HS-27A (cell line): ENCODE measurements at places on chromosomes 16 and 17.

- DNase-seq: no peak
These were observed 628 bp upstream of the BLMH start for GRCh38 chr17:30292286-30292858.

DNA sequence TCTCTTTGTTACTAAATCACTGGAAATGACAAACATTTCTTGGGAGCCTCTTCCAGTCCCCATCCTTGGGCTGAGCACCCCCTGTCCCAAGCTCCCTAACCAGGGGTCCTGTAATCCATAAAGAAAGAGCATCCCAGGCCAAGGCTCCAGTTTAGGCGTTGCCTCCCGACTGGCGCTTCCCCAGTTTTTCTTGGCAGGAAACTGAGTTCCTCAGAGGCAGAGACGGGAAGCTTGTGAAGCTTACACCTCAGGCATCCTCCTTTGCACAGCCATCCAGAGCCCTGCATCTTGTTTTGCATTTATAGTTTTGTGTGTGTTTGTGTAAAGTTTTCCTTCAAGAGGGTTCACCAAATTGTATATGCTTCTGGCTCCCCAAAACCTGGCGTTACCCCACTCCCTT lies 7.1 kb downstream of the COPZ2 start:
- no peak for DNase-seq

DNA sequence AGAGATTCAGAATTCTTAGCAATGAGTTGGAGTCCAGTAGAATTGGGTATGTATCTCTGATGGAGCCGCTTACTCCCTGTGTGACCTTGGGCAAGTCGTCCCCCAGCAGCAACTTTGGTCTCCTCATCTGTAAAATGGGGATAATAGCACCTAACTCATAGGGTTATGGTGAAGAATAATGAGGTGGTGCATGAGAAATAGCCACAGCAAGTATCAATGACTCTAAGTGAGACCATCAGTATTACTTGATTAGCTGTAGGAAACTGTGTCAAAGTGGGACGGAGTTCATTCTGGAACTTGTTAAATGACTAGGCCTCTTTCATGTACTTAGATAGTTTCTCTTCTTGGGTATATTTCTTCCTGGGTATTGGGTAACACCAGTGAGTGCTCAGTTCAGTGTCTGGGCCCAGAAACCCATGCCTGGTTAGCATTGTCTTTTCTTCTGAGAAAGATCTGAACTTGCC lies 6.4 kb downstream of the PRKCB start:
- no peak for DNase-seq

DNA sequence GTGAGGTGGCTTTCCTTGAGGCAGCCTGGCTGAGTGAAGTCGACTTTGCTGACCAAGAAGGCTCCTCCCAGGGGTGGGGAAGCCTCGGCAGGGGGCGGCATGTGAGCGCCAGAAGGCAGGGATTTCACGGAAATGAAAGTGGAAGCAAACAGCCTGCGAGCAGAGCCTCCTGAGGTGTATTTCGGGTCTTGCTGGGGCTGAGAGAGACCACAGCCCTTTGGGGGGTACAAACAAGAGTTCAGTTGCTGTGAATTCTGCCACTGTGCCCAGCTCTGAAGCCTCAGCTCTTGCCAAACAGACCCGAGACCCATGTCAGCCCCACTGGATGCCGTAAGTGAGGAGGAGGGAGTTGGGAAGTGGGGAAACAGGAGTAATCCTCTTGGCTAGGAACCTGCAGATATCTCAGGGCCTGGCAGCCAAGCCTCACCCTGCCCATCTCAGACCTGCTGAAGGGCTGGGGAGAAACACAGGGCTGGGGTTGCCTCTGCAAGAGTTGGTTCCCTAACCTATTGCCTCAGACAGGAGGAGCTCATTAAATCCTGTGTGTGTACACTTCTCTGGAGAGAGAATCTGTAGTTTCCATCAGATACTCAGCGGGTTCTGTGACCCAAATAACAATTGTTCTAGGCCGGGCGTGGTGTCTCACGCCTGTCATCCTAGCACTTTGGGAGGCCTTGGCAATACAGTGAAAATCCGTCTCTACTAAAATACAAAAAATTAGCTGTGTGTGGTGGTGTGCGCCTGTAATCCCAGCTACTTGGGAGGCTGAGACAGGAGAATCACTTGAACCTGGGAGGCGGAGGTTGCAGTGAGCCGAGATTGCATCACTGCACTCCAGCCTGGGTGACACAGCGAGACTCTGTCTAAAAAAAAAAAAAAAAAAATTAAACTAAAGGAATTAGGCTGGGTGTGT lies at the start of gene IFI35:
TSS of gene IFI35 (plus strand) at position 146 of the 913 bp plus-strand sequence. CDS start at position 310, 164 bp downstream.
- no peak for DNase-seq

- no peak for DNase-seq
These were observed 29.7 kb downstream of the CUEDC1 start for GRCh38 chr17:57925361-57925990.

DNA sequence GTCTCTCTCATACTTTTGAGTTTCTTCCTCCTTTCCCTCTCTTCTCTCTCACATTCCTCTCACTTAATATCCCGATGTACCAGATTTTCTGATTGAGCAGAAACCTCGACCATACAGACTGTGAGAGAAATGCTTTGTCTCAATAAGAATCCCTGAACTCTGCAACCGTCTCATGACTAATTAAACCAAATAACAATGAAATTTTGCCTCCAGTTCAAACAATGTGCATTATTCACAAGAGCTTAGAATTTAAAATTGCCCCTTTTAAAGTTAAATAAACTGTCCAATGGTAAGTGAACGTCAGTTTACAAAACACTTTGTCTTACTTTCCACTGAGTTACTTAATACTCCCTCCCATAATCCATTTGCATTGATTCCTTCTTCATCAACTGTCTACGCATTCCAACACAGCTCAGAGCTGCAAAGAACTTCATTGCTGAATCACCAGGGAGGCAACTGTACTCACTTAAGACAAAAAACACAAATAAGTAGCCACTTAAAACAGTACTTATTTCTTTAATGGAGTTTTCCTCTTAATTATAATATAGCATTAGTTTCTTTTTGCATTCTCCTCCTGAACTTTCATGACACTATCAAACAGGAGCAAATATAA lies 4.9 kb downstream of the CDH11 start:
- DNase-seq: no peak

GRCh38 chr17:67639555-67639954 lies 78.2 kb upstream of the NOL11 start:
- DNase-seq: no peak

DNA sequence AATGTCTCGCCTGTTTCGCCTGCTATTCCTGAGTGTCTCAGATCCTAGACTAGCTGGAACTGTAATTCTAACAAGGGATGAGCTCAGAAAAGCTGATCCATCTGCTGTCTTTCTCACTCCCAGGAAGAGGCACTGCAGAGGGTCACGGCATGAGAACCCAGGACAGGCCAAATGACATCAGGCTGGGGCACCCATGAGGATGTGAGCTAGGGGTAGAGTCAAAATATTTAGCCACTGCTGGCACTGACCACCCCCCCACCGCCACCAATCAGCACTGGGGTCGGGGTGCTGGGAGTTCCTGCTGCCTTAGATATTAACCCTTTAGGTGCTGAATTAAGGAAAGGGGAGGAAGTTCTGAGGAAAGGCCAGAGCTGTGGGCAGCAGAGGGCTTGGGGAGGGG lies 112.4 kb downstream of the IRX3 start:
- DNase-seq: no peak

GRCh38 chr16:81754858-81755257 lies 24.2 kb upstream of the PLCG2 start:
- no peak for DNase-seq

DNA sequence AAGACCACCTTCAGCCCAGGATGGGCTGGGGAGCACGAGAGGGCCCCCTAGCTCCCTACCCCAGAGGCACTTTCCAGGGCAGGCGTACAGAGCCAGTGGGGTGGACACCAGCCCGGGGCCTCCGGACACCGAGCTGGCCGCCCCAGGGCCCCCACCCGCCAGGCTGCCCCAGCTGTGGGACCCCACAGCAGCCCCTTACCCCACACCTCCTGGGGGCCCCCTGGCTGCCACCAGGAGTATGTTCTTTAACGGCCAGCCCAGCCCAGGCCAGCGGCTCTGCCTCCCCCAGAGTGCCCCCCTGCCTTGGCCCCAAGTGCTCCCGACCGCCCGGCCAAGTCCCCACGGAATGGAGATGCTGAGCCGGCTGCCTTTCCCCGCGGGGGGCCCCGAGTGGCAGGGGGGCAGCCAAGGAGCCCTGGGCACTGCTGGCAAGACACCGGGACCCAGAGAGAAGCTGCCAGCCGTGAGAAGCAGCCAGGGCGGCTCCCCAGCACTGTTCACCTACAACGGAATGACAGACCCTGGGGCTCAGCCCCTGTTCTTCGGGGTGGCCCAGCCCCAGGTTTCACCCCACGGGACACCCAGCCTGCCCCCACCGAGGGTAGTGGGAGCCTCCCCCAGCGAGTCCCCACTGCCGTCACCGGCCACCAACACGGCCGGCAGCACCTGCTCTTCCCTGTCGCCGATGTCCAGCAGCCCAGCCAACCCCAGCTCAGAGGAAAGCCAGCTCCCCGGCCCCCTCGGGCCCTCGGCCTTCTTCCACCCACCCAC lies 24.3 kb upstream of the ZFPM1 start:
- no peak for DNase-seq

DNA sequence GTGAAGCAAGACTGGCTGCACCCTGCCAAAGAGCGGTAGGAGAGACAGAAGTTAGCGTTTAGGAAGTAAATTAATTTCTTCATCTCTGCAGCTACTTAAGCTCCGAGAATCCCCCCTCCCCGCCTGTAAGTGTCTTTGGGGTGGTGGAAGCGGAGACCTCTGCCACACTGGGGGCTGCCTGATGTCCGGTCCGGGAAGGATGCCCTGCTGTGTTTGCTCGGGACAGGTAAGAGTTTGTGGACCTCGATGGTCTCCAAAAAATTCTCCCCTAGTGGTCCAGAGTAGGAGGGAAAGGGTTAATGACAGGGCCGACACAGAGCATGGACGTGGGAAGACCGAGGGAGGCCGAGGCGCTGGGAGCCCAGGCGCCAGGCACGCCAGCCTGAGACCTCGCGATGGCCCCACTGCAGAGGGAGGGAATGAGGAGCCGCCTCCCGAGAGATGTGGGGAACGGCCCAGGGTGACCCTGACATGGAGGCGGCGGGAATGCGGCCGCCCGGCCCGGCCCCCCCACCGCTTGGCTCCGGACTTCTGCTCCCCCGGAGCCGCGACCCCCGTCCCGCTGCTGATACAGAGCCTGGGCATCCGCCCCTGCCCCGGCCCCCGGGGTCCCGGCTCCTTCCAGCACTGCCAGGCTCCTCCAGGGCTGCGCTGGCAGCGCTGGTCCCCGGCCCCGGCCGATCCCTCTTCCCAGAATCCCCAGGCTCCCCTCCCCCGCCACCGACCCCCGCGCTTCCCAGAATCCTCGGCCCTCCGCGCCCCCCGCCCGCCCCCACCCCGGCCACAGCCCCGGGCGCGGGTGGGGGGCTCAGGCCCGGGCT lies 680 bp downstream of the ZNF629 start:
- DNase-seq: no peak

DNA sequence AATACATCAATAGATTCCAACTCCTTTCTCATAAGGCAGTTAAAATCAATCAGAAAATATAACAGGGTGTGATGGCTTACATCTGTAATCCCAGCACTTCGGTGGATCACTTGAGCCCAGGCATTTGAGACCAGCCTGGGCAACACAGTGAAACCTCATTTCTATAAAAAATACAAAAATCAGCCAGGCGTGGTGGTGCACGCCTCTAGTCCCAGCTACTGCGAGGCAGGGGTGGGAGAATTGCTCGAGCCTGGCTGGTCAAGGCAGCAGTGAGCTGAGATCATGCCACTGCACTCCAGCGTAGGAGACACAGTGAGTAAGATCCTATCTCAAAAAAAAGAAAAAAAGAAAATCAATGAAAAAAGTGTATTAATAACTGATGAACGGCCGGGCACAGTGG lies 258.6 kb downstream of the NTN1 start:
- no peak for DNase-seq

GRCh38 chr17:18218756-18219415 lies 6.5 kb upstream of the LLGL1 start:
- DNase-seq: no peak
